Activated naive CD8-positive, alpha-beta T cell treated with anti-CD3 and anti-CD28 coated beads, Interleukin-2, amount 50 U/mL, for 24 hours (primary cell): ENCODE measurements at places on chromosomes 12 and 14.

DNA sequence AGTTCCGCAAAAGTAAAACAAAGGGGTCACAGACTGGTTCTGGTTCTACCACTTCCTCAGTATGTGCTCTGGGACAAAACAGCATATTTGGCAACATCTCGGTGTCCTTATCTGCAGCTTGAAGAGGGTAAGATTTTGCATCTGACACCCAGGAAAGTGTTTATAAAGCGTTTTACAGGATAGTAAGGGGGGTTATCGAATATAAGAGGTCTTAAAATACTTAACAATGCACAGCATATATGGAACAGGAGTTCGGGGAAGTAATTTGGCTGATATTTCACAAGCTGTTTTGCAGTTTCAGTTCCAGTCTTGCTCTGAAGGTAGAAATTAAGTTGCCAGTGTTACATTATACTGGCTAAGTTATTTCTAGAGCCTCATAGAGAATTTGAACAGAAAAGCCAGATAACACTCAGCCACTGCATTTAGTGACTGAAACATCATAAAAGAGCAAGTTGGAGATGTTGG lies 904 bp upstream of the MAP4K5 start:
- no peak for DNase-seq

DNA sequence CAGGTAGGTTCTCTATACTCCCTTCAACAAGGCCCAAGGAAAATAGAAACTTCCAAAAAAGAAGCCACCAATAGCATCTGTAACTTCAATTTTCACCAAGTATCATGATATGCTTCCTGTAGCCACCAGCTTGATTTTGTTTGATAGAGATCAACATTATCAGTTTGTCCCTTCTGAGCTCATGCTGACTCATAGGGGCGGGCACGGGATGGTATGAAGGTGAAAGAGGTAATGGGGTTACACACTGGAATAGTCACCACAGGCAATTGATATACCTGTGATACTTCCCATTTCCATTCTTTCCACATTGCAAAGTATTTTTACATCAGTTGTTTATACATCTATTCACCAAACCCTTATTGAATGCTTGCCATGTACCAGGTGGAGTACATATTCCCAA lies 134.1 kb downstream of the KCNA5 start:
- DNase-seq = no peak

GRCh38 chr14:21735639-21736307 lies 62.2 kb upstream of the OR4E1 start:
- peak; percentile 14 for DNase-seq

GRCh38 chr14:96581902-96582301 lies 79.7 kb downstream of the PAPOLA start:
- no peak for DNase-seq

DNA sequence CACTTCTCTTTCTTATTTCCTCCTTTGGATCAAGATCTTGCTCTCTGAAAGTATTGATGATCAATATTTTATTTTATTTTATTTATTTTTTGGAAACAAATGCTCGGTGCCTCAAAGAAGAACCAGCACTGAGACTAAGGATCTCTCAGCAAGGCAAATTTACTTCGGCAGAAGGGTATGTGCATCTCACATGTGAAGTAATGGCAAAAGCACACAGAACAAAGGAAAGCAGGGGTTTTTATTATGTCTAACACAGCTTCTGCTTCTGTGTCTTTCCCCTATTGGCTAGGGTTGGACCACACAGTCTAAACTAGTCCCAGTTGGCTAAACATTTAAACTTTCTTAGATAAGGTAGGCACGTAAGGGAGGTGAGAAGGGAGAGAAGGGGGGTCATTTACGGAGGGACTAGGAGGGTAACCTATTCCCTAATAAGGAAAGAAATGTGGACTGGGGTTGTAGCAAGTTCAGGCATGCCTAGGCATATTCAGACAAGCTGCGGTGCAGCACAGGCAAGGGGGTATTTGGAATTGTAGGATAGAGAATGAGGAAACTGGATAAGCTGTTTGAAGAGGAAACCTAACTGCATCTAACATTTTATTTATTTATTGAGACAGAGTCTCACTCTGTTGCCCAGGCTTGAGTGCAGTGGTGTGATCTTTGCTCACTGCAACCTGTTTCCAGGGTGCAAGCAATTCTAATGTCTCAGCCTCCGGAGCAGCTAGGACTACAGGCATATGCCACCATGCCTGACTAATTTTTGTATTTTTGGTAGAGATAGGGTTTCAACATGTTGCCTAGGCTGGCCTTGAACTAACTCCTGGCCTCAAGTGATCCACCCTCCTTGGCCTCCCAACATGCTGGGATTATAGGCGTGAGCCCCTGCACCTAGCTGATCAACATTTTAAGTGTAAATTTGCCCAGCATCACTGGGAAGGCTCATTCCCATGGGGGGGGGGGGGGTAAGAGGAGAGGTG lies 90.0 kb upstream of the EIF5 start:
- no peak for DNase-seq

DNA sequence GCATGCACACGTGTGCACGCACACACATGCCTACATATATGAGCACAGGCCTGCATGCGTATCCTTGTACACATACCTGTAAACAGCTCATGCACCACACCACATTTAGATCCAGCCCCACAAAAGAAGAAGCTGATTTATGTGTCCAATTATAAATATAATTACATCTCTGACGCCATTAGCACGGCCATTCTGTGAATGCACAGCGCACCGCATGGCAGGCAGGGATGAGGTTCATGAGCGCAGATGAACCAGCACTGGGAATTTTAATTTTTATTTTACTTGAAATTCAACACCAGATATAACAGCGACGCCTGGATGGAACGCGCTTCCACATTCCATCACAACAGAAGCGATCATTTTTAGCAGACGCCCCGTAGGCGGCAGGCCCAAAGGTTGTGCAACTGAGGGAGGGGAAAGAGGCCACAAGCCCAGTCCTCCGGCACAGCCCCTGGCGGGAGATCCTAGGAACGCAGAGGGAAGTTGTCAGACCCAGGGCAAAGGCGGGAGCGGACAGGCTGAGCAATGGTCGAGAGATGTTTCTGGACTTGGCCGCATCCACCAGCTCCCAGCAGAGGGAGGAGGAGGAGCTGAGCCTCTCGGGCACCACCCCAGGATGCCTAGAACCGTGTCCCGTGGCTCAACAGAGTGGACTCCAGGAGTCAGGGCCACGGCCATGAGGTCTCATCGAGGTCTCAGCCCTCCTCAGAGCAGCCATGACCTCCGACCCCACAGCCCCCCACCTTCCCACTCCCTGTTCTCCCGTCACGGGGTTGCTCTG lies 37.9 kb upstream of the GALNT9 start:
- no peak for DNase-seq

DNA sequence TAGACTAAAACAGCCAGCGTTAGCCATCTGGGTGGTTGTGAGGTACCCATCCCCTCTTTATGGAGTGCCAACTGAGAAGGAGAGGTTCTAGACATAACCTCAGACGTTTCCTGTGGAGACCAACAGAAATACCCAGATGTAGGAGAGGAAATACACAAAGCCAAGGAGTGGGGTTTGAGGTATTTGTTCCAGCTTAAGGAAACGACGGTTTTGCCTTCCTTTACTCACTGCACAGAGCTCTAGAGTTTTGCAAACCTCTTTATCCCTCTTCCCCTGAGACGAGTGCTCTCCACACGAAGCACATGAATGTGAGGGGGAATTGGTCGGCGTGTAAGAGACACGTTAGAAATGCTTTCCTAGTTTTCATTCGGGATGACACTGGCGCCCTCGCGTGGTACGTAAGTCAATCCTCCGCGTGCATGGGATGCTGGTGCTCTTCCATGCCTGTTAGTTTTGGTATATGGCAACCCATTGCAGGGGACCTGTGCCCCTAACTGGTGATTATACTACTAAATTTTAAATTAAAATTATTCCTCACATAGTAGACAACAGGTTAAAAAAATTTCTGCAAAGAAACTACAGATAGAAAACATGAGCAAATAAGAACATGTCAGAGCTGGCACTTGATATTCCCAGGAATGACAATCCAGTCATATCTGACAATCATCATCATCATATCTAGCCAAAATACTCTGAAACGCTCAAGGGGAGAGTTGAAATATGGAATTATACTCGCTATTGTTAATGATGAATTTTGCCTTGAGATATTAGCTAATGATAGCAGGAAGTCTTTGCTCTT lies 121.7 kb downstream of the PPM1H start:
- DNase-seq = peak; percentile 47

DNA sequence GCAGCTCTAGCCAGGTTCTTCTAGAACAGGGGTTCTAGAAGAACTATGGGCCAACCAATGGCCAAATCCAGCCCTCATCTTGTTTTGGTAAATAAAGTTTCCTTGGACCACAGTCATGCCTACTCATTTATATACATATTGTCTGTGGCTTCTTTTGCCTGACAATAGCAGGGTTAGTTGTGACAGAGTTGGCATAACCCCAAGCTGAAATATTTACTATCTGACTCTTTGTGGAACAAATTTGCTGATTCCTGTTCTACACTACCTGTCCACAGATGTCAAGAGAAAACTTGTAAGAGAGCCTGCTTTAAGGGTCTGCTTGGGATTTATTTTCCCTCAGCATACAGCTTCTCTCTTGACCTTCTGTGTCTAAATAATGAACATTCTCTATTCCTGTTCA lies 289.0 kb downstream of the KSR2 start:
- no peak for DNase-seq

- no peak for DNase-seq
Observed at GRCh38 chr12:800401-800800, 48.0 kb downstream of the WNK1 start.

- DNase-seq = no peak
Observed at GRCh38 chr12:110077800-110078199, 29.5 kb upstream of the C12orf76 start.

- no peak for DNase-seq
Observed at GRCh38 chr14:32679927-32680612, 258.6 kb upstream of the NPAS3 start.

DNA sequence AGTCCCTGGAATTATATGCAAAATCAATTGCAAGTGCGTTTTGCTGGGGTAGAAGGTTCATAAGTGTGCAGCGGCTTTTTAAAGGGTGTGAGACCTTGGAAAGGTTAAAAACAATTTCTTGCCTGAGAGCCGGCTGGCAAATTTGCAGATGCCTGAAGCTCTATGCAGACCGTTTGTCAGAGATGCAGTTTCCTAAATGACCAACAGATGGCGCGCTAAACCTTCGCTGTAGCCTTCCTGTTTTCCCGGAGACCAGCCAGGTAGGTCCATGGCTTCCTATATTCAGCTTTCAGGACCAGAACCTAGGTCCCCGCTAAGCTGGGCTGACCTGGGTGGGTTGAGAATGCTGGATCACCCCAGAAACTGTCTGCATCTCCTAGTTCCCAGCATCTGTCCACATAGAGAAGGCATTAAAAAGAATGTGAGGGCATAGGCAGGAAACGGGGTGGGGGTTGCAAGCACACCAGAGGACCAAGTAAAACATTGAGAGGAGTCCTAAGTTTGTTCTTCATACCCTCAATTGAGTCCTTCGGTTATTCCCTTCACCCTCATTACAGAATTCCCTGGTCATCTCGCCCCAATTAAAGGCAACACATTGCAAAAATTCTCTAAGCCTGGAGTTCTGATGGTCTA lies 5.7 kb upstream of the NOS1 start:
- DNase-seq = peak; percentile 66

- DNase-seq = no peak
Observed at GRCh38 chr14:65840118-65840751, 427.7 kb downstream of the FUT8 start.

DNA sequence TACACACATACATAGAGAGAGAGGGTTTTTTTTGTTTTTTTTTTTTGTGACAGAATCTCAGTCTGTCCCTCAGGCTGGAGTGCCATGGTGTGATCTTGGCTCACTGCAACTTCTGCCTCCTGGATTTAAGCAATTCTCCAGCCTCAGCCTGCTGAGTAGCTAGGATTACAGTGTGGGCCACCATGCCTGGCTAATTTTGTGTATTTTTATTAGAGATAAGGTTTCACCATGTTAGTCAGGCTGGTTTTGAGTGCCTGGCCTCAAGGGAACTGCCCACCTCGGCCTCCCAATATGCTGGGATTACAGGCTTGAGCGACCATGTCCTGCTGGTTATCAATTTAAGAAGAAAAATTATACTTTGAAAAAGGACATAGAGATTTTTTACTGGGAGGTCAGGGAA lies 710.6 kb downstream of the SLC6A15 start:
- DNase-seq = no peak

- no peak for DNase-seq
Observed at GRCh38 chr12:99130808-99131553, 485.9 kb downstream of the APAF1 start.

DNA sequence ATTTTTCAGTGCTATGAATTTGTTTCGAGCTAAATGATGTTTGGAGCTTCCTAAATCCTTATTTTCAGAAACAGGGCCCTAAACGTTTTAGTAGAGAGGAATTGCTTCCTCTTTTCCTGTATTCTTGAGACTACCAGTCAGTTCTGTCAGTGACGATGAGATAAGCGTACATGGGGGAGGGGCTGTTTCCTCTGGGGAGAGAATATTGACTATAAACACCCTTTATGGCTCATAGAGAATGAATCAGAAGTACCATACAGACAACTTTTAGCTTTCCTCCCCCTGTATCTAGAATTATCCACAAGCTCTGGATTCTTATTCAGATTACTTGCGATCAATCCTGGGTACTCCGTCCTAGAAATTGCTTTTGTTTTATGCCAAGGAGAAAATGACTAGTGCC lies 5.1 kb downstream of the TBK1 start:
- peak; percentile 10 for DNase-seq

GRCh38 chr12:80262346-80262745 lies 163.0 kb downstream of the OTOGL start:
- DNase-seq = no peak

DNA sequence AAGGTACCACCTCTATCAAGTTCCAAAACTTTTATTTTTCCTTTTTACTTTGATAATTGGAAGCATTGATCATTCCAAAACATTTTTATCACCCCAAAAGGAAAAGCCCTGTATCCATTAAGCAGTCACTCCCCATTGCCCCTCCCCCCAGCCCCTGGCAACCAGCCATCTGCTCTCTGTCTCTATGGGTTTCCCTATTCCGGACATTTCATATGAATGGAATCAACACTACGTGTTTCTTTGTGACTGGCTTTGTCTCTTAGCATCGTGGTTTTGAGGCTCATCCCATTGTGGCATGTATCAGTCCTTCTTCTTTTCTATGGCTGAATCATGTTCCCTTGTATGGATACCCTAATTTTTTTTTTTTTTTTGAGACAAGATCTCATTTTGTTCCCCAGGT lies 18.0 kb upstream of the PHETA1 start:
- DNase-seq = no peak

- DNase-seq = peak; percentile 29
Observed at GRCh38 chr12:50222275-50222783, 55.2 kb upstream of the CERS5 start.

- DNase-seq = no peak
Observed at GRCh38 chr12:30806989-30807694, 52.4 kb upstream of the CAPRIN2 start.

- no peak for DNase-seq
Observed at GRCh38 chr14:105765893-105766614, 239.7 kb downstream of the TMEM121 start.
